ENCODE measurements at places on chromosomes 2 and 18.

- no peak for DNase-seq
These were observed 345.6 kb downstream of the MYCN start for GRCh38 chr2:16285813-16286510.

DNA sequence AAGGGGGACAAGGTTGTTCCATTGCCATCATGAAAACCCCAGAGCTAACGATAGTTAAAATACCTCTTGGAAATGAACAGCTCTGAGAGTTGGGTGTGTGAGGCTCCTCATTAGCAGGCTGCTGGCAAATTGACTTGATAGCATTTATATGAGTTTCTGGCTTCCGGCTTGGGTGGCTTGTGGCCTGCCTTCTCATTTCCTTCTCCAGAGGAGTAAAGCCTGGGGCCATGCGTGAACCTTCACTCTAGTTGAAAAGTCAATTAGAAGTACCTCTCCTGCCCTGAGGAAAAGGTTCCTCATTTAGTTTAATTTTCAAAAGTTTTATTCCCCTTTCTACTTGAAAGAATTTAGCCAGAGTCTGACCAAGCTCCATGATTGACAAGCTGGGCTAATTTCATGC, 67.1 kb downstream of the MGAT5 start:
- DNase-seq: peak; percentile 15

GRCh38 chr2:239227661-239228371, 173.0 kb downstream of the HDAC4 start:
- no peak for DNase-seq

GRCh38 chr2:66688951-66689350, 254.0 kb downstream of the MEIS1 start:
- DNase-seq: no peak

GRCh38 chr2:6968319-6969100, 51.3 kb downstream of the RNF144A start:
- DNase-seq: no peak

- DNase-seq: no peak
These were observed 66.0 kb downstream of the DIS3L2 start for GRCh38 chr2:232027530-232027929.

GRCh38 chr2:21231985-21232384, 108.2 kb downstream of the TDRD15 start:
- DNase-seq: no peak

DNA sequence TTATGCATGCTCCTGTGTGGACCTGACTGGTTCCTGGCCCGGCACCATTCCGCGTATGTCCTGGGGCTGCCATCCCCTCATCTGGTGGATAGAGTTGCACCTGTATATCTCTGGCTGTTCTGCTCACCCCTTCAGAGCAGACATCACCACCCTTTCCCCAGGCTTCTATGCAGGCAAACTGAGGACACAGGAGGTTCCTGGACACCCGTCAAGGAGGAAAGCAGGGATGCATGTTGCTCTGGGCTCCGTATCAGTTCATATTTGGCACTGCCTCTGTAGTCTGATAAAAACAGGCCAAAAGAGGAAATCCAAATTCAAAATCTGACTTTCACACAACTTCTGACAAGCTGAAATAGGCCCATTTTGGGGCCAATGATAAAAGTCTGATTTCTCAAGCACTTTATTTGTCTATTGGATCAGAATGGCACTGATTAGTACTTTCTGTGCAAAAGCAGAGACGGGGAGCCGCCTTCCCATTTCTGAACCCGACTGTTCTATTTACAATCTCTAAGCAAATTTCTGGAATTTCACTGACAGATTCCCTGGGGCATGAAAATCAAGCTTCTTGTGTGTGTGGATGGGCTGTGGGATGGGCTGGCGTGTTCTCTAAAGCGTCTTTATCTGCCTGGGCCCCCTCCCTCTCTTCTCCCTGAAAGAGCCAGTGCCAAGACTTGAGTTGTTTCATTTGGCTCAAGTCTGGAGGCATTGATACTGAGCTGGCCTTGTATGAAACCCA, 96.9 kb downstream of the SETBP1 start:
- no peak for DNase-seq

DNA sequence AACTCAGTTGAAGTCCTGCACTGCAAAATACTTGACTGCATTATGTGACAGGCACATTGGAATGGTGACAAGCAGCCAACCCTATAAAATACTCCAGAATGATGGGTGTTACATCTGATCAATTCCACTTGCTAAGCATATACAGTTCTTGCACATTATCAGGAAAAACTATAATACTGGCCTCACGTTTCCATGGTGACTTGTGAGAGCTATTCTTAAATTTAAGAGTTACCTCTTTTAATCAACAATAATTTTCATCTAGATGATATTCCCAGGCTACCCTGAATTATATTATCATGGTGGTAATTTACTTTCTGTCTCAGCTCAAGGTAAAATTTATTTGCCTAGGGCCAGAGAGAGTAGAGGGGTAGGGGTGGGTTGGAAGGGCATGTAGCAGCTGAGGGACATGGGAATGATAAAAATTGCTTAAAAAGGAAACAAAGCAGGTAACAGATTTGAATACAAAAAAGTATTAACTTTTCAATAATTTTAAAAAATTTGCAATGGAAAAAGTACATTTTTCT, 132.3 kb upstream of the PGAP1 start:
- DNase-seq: no peak

DNA sequence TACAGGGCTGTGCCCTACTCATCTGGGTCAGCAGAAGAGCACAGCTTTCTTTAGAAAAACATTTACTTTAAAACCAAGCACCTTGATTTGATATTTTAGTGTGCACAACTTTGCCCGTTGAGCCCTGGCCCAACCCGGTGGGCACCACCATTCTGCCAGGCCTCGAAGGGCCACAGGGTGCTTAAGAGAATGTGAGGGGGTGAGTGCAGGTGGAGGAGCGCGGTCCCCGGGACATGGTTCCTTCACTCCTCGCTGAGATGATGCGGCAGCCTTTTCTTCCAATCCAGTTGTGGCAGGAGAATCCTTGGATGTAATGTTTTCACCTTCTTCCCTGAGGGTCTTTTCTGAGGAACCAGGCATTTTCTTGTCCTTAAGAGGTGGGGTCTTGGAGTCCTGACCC, 119.0 kb downstream of the RPIA start:
- DNase-seq: no peak

GRCh38 chr2:37323781-37324535, 675 bp downstream of the PRKD3 start:
- DNase-seq: peak; percentile 42

GRCh38 chr18:23690505-23691068, 1.3 kb downstream of the LAMA3 start:
- DNase-seq: no peak

DNA sequence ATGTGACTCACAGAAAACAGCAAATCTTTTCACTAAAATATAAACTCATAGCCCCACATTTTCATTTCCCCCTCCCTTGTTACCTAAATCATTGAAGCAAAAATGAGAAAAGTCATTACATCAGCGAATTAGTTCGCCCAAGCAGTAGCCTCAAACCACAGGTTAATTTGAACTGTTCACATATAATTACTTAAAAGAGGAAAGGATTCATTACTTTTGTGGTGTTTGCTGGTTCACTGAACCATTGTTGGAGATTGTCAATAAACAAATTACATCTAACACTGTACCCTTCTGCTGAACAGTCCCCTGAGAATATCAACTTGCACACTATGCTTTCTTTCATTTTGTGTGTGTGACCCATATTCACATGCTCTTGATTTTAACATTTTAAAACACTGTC, 238.7 kb downstream of the ERBB4 start:
- no peak for DNase-seq

DNA sequence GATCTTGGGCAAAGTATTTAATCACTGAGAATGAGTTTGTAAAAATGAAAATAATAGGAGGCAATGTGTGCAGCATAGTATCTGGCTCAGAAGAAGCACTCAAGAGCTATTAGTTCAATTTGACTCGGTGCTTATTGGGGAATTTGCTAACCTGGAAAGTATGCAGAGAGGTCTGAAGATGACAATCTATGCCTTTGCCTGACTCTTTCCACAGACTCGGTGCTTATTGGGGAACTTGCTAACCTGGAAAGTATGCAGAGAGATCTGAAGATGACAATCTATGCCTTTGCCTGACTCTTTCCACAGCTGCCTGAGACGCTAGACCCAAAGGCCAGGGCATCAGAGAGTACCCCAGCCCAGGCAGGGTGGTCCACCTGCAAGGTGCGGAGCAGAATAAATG, 12.2 kb upstream of the SH3BP4 start:
- DNase-seq: no peak

GRCh38 chr2:39464864-39465263, 27.8 kb upstream of the MAP4K3 start:
- DNase-seq: no peak

GRCh38 chr2:134715932-134716643, 2.7 kb downstream of the TMEM163 start:
- no peak for DNase-seq

GRCh38 chr2:64646007-64646880, 7.5 kb downstream of the SERTAD2 start:
- peak; percentile 78 for DNase-seq
